ENCODE measurements at places on chromosomes 5 and 9.
A peak's percentile ranks its signal among the peaks of the same experiment; 100 is the strongest.

- DNase-seq, result no peak
Observed at GRCh38 chr5:91028499-91028956, 354.6 kb downstream of the ARRDC3 start.

DNA sequence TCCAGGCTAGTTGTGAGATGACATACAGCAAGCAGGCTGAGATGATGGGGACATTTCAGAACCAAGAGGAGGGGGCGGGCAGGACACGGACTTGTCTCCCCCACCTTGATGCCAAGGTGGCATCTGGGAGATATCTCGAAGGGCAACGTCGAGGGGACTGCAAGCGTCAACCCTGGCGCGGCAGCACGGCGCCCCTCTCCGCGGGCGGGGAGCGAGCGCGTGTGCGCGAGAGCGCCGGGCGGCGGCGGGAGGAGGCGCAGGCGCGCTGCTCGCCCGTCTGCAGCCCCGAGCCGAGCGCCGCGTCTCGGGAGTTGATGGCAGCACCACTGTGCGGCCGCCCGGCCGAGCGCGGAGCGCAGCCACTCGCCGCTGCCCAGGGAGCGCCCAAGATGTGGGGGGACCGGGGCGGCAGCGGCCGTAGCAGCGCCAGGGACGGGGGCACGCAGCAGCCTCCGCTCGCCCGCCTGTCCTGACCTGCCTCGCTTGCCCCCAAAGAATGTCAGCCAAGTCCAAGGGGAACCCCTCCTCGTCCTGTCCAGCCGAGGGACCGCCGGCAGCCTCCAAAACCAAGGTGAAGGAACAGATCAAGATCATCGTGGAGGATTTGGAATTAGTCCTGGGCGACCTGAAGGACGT is at the start of gene PRR16:
PRR16 (plus strand) TSS at position 310 of the 636 bp plus-strand sequence.
- no peak for DNase-seq

GRCh38 chr9:36222449-36222848 is 31.7 kb downstream of the CLTA start:
- no peak for DNase-seq

- DNase-seq, result no peak
Observed at GRCh38 chr5:68084396-68084795, 131.2 kb upstream of the PIK3R1 start.

DNA sequence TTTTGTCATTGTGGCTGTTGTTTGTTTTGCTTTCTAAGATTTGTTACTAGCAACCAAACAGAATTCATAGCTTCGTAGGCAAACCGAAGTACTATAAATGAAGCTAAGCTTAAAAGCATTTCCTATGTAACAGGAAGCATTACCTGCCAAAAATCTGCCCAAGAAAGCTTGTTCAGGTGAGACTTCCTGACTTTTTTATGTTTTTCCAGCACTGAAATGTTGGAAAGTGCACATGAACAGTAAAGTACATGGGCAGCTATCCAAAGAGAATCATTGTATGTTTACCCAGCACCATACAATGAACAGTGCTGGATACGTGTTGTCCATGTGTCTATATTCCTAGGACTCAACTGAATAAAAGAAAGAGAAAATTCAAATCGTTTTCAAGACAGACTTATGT is 247.1 kb downstream of the NFIB start:
- DNase-seq, result no peak

GRCh38 chr5:132464156-132464939 is 26.2 kb downstream of the IRF1 start:
- DNase-seq, result no peak

DNA sequence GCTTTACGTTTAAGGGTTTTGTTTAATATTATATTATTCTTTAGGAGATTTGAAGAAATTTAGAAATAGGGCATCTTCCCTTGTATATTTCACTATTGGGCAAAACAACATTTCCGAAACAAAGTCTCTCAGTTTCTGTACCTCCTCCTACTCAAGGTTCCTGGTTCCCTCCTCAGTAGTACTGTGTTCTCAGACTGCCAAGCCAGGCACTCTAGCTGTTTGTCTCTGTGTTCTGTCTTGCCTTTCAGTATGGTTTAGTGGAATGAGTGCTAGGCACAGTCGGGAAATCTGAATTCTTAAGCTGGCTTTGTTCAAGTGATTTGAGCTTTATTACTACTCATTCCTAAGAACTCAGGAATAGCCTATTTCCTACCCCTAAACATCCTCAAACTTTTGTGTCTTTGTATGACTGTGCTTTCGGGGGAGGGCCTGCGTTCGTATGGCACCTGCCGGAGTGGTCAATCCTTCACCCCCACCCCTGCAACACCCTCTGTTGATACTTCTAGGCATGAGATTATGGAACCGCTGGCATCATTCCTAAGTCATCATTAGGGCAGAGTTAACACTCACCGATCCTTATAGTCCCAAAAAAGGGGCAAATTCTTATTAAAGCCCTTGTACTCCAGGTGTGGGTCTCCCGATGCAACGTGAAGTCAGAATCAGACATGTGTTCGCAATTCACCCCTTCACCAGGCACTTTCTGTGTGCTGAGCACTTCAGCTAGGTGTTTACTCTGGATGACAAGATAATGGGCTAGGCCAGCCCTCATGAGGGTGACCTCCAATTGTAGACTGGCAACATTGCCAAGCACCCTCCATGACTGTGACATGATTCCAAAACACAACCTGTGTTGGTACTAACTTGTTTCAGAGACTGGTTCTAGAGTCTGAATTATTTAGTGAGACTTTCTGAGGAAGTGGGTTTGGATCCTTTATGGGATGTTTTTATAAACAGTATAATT is 24.5 kb downstream of the SNX18 start:
- DNase-seq, result no peak

GRCh38 chr5:4027088-4027734 is 431.6 kb downstream of the IRX1 start:
- DNase-seq, result no peak

DNA sequence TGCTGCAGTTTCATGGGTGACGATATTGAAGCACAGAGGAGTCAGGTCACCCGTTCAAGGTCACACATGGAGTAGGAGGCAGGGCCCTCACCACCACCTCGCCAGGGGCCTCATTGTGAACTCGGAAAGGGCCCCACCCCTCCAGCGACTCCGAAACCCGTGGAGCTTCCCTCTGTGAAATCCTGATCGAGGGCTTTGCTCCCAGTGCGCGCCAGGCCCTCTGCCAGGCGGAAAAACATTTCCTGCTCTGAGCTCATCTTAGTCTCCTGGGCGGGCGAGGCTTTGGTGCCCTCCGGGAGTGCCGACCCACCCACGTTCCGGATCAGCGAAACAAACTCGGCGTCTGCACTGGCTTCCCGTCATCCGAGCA is 75.0 kb upstream of the FCN1 start:
- no peak for DNase-seq

GRCh38 chr9:27377147-27377807 is 80.3 kb upstream of the EQTN start:
- DNase-seq, result no peak

DNA sequence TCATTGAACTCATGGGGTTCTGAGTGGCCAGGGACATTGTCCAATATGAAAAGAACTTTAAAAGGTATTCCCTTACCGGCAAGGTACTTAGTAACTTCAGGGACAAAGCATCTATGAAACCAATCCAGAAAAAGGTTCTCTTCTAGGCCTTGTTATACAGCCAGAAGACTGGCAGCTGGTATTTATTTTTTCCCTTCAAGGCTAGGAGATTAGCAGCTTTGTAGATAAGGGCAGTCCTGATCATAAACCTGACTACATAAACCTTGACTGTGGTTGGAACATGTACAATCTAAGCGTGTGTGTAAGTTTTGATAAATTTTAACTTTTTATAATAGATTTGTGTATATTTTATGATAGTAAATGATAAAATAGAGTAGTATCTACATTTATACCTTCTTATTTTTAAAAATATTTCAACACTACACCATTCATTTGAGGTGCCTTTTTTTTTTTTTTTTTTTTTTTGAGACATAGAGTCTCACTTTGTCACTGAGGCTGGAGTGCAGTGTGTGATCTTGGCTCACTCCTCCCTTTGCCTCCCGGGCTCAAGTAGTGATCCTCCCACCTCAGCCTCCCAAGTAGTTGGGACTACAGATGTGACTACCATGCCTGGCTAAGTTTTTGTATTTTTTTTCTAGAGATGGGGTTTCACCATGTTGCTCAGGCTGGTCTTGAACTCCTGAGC is 24.5 kb downstream of the RANBP17 start:
- DNase-seq, result no peak

GRCh38 chr5:127298656-127299055 is 8.1 kb downstream of the MEGF10 start:
- DNase-seq, result no peak

DNA sequence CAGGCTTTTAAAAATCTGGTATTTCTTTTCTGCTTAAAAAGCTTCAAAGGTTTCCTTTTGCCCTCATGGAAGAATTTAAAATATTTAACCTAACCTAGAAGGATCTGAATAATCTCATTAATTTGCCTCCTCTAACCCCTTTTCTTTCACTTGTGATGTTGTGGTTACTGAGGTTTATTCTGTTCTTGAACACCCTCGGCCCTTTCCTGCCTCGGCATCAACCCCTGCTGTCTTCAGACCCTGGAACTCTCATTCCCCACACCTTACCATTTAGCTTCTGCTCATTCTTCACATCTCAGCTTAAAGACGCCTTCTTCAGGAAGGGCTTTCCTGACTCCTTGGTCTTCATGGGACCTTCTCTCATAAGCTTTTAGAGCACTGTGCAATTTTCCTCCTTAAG is 131.4 kb upstream of the MAN2A1 start:
- no peak for DNase-seq

DNA sequence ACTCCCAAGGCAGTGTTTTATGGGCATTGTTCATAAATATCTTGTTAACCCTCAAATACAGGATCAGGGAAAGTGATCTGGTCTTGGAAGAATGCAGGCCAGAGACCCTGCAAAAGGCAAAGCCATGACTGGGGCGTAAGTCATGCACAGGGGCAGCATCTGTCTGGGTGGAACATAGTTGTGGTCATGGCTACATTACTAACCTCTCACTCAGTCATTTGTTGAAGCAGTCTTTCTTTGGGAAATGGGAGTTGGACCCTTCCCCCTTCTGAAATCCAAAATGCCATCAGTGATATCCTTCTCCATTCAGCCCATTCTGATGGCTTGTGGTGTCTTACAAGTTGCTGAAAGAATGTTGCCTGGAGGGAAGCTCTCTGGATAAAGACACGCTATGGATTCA is 68.1 kb downstream of the GDNF start:
- DNase-seq, result no peak

DNA sequence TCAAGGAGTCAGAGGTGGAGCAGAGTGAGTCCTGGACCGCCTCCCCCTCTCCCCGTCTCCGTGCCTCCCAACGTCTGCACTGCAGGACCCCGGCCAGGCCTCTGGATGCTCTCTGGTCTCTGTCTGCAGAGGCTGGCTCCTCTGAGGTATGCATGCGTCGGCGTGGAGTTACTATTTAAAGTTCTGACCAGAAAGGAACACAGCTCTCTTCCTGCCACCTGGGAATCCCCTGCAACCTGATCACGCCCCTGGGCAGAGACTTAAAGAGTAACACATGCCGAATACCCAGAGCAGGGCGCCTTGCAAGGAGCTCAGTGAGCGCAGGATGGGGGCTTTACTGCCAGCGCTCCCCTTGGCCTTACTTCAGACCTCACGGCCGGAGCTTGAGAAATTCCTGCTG is 16.0 kb downstream of the ANXA6 start:
- DNase-seq, result peak; percentile 61

- no peak for DNase-seq
Observed at GRCh38 chr9:116504893-116505480, 182.1 kb upstream of the TRIM32 start.

GRCh38 chr5:152355061-152355460 is 50.0 kb downstream of the NMUR2 start:
- no peak for DNase-seq

DNA sequence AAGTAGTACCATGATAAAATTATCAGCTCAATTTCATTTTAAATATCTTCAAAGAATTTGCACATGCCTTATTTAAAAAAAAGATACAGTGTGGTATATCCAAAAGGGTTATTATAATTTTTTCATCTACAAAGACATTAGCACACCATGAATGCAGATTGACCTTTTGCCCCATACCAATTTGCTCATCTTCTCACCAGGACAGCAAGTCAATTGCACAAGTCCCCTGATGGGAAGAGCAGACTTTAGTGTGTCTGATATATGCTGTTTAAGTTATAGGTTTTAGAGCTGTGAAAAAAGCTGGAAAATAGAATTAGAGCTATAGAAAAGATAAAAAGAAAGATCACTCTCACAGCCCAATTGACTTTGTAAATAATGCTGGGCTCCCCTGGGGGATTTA is 325.8 kb upstream of the CDH6 start:
- DNase-seq, result no peak

DNA sequence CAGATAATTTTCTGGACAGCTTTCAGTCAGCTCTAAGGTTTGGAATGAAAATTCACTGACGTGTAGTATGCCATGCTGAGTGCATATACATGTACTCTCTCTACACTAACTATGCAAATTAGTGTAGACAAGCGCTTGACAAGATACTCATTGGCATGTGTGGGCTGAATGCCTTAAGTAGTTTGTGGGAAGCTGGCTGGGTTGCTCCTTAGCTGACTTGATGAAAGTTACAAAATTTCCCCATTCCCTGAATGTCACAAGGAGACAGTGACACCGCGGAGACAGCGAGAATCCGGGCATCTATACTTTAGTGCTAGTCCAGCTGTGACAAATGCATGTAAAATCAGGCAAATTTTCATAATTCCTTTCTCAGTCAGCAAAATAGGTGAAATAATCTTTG is 51.6 kb upstream of the C5orf46 start:
- DNase-seq, result no peak

- DNase-seq, result no peak
Observed at GRCh38 chr5:108531367-108532128, 149.7 kb upstream of the FBXL17 start.

Measured in stimulated activated CD8-positive, alpha-beta memory T cell treated with anti-CD3 and anti-CD28 coated beads, Interleukin-7, amount 100 ng/mL, for 48 hours (primary cell).